ENCODE measurements at places on chromosomes 7 and 10. TPM values are rescaled to one million over a fixed set of nuclear protein-coding genes. Genes with fewer than 3 reads are reported as not detected.

- no peak for DNase-seq
Measured at GRCh38 chr10:35412900-35413491, 76.7 kb downstream of the CCNY start.

DNA sequence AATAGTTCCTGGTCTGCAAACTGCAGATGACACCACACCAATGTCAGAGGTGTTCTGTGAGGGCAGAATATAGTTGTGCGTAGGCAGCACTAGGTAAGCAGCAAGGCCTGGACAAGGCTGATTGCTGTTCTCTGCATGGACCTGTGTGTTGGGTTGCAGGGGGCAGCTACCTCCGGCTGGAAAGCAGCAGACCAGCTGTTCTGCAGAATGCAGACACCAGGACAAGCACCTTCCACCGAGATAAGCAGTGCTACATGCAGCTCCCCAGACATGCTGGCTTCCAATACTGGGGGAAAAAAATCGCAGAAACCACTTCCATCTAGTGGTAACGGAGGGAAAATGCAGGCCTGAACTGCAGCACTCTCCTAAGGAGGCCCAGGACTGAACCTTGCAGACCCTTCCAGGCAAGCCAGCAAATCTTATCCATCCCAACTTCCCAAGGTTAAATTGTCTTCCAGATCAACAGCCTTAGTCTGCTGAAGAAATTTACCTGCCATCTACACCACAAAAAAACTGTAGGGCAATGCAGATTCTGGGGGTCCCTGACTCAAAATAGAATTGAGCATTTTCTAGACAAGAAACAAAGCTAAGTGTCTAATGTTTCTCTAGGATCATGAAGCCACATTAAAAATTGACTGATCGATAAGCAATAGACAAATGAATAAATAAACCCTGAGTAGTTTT is 50.5 kb upstream of the COBL start:
- DNase-seq, result no peak

DNA sequence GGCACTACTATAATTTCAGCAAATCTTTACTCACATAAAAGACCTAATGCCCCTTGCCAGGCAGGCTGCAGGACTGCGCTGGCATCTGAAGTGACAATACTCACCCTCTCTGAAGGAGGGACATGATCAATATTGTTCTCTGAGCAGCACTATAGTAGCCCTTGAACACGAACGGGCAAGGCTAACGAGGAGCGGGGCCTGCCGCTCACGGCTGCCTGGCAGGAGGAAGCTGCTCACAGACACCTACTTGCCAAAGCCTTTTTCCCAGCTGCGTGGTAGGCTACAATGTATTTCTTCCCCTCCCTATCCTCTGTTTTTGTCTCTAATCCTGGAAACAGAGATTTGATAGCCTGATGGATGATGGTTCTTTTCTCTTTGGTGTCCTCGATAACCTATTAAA is 19.9 kb downstream of the PUS7 start:
- no peak for DNase-seq

- no peak for DNase-seq
Measured at GRCh38 chr7:25839084-25839769, 312.8 kb upstream of the NFE2L3 start.

Gene NXPH1
- polyA plus RNA-seq, result not detected

Gene GRID2IP
- not detected for polyA plus RNA-seq

Data from naive thymus-derived CD4-positive, alpha-beta T cell (primary cell).